NCI-H1092 (cell line): ENCODE measurements at places on chromosomes 13 and 19.

DNA sequence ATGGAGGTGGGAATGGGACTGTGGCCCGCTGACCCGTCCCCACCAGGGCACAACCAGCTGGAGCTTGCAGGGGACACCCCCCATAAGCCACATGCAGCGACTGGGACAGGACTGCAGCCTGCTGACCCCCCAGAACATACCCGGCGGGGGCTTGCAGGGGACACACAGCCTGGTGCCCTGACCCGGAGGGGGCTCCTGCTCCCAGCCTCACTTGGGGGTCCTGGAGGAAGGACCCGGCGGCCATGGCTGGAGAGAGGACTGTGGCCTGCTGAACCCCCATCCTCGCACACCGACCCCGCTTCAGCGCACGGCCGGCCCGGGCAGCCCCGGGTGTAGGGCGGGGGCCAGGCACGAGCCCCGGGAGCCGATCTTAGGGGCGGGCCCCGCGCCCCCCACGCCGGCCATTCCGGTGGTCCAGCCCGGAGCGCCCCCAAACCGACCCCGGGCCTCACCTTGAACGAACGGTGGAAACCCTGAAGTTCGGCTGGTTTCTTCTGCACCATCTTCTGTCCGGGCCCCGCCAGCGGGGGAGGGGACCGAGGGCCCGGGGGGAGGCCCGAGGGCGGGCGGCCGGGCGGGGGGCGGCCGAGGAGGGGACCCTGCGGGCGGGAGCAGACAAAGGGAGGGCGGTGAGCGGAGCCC is 574 bp downstream of the MKNK2 start:
- DNase-seq, result no peak

- no peak for DNase-seq
Measured at GRCh38 chr13:53131361-53131760, 102.7 kb downstream of the OLFM4 start.

DNA sequence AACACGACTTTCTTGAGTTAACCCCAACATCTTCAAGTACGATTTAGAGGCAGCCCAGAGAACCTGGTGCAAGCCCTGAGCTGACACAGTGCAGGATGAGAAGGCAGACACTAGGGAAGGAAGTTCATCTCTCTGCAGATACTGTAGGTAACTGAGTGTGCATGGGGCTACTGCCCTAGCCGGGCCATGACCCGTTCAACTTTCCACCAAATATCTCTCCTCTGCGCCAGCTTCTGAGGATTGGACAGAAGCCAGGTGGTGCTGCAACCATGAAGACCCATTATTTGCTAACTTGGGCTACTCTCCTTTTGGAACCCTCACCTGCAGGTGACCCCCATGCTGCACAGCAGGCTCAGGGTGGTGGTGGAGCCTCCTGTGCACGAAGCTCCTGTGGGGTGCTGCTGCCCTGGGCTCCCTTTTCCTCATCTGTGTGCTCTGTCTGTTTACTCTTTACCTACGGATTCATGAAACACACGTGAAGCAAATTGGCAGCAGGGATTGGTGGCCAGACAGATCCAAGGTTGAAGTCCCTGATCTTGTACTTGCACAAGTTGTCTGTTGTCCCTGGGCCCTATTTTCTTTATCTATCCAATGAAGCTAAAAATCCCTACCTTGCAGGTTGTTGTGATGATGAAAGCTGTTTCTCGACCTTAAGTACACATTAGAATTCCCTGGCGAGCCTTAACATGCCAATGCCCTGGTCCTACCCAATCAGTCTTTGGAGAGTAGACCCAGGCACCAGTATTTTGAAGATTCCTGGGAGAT is 227.8 kb downstream of the LACC1 start:
- no peak for DNase-seq

DNA sequence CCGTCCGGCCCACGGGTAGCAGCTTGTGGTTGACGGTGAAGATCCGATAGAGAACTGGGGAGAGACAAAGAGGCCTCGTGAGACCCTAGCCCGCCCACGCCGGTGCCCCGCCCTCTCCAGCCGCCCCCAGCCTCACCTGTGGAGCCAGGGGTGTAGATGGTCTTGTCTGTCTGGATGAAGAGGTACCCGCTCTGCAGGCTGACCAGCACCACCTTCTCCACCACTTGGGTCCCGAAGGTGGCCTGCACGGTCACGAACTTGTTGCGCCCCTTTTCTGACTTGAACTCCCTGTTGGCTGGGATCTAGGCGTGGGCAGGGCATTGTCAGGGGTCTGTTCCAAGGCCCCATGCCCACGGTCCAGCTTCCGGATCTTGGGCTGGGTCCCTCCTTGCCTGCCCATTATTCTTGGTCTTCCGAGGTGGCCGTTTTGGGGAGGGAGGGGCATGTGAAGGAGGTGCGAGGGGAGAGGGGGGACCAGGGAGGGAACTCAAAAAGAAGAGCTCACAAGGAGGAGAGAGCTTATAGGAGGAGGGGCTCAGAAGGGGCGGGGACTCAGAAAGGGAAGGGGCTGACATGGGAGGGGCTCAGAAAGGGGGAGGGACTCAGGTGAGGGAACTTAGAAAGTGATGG is 2.2 kb downstream of the C3 start:
- DNase-seq, result no peak

- DNase-seq, result no peak
Measured at GRCh38 chr19:50272263-50272897, 56.8 kb downstream of the KCNC3 start.

DNA sequence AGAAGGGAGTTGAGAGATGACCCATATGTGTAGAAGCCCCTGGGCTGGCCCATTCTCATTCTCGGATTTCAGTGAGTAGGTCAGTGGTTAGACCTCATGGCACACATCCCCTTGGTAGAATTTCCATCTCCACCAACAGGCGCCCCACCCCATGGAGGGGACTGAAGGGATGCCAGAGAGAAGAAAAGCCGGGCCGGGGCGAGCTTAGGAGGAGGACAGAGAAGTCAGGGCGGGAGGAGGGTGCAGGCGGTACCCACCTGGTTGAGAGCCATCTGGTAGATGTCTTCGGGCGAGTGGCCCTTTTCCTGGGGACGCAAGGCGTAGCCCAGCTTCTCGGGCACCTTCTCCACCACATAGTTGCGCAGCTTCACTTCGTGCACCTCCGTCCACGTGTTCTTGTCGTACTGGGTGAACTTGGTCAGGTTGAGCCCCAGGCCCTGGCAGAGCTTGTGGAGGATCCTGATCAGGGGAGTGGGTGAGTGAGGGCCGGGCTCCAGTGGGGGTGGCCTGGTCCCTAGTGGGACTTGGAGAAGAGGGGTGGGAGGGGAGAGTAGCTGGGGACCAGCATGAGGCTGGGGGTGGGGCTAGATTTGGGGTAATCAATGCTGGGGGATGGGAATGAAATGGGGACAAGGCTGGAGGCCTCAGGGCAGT is 2.5 kb downstream of the IL4I1 start:
- DNase-seq, result no peak

GRCh38 chr13:48819376-48819775 is 156.3 kb upstream of the FNDC3A start:
- DNase-seq, result no peak
